ENCODE measurements at places on chromosomes 1 and 21.

GRCh38 chr1:222347627-222348026, 200.3 kb downstream of the HHIPL2 start:
- DNase-seq = no peak

GRCh38 chr1:102742426-102742825, 365.9 kb downstream of the COL11A1 start:
- DNase-seq = no peak

DNA sequence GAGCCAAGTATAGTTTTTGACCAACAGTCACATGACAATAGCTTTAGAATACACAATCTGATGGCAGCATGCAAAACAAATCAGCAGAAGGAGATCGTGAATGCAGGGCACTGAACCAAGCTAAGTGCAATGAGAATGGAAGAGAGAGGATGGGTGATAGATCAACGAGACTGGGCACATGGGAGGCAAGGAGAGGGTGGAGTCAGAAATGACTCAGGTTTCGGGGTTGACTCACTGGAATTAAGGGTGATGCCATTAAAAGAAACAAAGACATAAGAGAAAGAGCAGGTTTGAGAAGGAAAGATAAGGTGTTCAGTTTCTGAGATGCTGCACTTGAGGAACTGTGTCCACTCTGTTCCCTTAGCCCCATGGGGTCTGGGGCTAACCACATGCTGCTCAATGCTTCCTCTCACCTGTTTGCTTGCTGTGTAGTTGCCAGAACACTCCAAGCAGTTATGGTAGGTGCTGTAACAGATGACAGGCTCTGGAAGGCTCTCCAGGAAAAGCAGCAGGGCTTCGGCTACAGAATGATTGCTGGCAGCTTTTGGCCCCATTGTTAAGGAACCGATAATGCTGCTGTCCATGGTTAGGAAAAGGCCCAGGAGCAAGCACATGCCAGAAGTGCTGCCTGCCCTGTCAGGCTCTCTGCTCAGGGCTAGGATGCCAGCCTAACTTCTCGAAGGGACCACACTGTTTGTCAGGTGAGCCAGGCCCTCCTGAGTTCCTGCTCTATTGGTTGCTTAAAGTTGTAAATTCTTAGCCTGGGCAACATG, 6.1 kb upstream of the MTF1 start:
- DNase-seq = peak; percentile 15

GRCh38 chr1:161080441-161081405, 8.6 kb downstream of the NECTIN4 start:
- no peak for DNase-seq

GRCh38 chr1:87840767-87841166, 512.1 kb downstream of the LMO4 start:
- DNase-seq = no peak

DNA sequence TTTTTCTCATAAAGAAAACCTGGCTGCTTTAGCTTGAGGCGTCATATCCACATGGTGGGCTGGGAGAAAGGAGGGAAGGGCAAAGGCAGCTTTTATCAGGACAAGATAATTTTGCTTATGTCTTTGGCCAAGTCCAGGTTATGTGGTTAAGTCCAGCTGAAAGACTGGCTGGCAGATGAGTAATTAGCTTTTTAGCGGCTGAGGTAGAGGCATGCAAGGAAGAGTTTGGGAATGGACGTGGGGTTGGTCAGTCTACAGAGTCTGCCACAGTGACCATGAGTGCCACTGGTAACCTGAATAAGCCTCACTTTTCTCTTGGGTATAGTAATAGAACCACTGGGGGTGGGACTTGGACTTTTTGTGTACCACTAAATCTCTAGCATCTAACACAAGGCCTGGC, 39.8 kb downstream of the NEK7 start:
- DNase-seq = no peak

DNA sequence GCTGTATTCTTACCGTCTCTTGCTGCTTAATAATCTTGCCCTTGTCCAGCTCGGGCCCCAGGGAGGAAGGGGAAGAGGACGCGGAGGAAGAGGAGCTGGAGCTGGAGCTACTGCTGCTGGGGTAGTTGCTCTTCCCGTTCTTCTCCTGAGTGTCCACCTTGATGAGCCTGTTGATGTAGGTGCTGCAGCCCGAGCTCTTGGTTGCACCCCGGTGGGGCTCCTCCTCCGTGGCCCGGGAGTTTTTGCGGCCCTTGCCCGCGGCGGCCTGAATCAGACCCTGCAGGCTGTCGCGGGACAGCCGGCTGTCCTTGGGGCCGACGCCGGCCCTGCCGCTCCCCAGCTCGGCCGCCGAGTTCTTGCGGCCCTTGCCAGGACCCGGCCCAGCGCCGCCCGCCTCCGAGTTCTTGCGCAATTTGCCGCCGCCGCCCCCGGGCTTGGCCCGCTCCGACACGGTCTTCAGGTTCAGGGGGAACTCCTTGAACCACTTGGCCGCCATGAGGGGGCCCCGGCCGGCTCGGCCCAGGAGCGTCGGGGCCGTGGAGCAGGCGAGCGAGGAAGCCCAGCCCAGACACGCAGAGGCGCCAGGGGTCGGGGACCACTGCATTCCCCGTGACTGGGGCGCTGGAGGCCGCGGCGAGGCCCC, 475 bp upstream of the TDRD10 start:
- no peak for DNase-seq

DNA sequence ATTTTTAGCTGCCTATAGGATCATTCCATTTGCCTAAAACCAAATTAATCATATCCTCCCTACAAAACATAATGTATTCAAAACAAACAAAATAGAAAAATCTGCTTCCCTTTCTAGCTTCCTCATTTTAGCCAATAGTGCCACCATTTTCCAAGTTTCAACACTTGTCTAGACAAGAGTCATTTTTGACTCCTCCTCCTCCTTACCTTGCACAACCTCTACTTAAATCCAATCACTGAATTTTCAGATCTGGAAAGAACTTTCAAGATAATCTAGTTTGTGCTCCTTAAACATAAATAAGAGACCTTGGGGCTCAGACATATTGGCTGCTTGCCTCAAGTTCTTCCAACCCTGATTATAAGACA, 7.4 kb downstream of the STX6 start:
- no peak for DNase-seq

GRCh38 chr1:16260814-16261213, 23.8 kb upstream of the CPLANE2 start:
- no peak for DNase-seq

DNA sequence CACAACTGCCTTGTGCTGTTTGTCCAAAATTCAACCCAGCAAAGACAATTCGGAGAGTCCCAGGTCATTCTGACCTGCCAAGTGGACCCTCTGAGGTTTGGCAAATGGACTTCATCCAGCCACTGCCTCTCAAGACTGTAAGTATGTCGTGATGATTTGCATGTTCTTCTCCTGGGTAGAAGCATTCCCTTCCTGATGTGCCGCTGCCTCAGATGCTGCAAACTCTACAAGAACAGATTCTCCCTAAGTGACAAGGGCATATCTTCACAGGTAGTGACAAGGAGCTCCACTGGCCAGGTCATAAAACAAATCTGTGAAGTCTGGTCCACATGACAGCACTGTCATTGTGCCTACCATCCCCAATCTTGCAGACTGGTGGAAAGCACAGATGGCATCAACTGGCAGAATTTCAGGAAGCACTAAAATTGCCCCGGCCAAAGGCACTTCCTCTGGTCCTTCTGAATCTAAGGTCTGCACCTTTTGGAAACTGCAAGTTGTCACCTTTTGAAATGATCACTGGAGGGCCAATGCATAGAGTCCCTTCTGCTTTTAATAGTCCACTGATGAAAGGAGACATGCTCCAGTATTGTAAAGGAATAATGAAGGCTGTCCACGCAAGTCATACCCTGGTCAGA, 27.4 kb downstream of the POFUT2 start:
- no peak for DNase-seq

DNA sequence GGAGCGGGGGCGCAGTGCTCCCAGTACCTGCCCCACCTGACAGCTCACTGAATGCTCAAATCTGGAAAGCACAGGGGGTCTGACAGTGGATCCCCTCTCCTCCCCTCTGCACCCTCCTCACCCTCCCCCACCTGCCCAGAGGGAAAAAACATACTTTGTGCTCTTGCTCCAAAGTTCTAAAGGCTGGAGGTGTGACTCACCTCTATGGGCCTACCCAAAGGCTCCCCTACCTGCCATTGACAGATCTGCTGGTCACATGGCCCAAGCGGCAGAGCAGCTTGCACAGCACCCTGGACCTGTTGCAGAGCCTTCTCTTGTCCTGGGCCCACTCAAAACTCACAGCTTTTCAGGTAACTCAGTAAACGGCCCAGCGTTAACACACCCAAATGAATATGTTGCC, 55.7 kb downstream of the ADSS2 start:
- no peak for DNase-seq

DNA sequence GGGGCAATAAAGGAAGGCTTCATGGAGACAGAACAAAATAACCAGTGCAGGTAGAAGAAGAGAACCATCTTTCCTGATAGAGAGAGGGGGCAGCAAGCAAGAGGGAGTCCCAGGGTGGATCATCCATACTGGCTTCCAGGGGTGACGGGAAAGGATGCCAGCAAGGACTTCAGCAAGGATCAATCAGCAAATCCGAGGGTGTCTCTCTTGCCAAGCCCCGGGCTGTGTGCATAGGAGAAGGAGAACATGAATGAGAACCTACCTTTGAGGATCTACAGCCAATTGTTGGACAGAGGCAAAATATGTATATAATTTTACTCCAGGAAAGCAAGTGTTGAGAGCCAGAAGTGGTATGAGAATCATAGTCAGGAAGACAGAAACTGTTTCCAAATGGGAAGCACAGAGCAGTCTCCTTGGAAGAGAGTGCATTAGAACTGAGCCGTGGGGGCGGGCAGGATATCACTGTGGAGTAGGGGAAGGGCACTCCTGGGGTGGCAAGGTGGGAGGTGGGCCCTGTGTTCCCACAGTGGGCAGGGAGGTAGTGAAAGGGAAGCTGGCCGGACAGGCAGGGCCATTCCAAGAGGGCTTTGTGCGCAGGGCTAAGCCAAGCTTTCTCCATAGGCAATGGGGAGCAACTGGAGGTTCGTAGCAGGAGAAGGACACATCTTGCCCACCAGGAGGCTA, 1.1 kb upstream of the S100A9 start:
- no peak for DNase-seq

DNA sequence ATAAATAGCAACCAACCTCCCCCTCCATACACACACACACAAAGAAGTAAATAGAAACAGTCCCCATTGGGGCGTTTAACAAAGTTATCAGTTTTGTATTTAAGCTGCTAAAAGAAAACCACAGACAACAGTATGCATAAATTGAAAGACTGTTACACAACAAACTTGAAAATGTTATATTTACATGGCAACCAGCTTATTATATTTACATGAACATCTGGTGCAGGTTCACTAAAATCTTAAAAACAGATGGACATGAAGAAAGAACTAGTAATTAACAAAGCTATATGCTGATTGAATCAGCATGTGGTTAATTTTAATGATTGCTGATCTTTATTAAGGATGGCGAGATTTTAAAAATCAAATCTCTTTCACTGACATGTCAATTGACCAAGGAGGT, 384.7 kb downstream of the LRRIQ3 start:
- DNase-seq = no peak

GRCh38 chr1:39154553-39155421, 49.7 kb upstream of the MACF1 start:
- DNase-seq = no peak

GRCh38 chr1:2498648-2499047, 22.6 kb downstream of the PLCH2 start:
- no peak for DNase-seq

- DNase-seq = no peak
Measured at GRCh38 chr1:53682881-53683280, 56.1 kb downstream of the GLIS1 start.

DNA sequence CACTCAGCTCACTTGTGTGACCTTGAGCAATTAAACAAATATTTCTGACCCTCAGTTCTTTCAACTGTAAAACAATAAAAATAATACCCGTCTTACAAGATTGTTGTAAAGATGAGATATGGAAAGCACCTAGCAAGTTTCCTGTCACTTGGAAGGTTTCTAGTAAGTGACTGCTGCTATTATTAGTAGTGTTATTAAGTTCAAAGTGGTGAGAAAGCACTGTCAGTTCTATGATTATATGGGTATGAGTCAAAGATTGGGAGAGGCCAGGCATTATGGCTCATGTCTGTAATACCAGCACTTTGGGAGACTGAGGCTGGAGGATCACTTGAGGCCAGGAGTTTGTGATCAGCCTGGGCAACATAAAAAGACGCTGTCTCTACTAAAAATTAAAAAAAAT, 145.4 kb downstream of the C1orf21 start:
- no peak for DNase-seq

DNA sequence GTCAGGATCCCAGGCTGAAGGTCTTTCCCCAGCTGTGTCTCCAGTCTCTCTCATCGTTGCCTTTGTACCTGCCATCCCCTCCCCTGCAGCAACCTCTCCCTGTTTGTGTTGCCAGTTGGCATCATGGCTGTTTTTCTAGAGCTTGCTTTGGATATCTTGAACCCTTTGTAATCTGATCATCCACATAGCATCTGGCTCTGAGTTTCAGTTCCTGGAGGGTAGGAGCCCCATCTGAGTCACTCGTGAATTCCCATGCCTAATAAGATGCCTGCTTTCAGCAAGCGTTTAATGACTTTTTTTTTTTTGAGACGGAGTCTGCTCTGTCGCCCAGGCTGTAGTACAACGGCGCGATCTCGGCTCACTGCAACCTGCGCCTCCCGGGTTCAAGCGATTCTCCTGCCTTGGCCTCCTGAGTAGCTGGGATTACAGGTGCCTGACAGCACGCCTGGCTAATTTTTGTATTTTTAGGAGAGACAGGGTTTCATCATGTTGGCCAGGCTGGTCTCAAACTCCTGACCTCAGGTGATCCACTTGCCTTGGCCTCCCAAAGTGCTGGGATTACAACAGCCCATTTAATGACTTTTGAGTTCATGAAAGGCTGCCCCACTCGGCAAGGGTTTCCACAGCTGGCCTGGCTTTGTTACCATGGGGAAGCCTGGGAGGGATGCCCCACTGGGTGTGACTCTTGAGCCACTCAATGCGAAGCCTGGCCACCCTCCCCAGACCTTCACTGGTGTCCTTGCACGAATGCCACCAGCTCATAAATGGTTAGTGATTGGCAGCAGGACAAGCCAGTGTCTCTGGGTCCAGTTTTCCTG, 11.9 kb downstream of the ALPL start:
- no peak for DNase-seq

- peak; percentile 73 for DNase-seq
Measured at GRCh38 chr1:9689011-9689706, 37.6 kb downstream of the PIK3CD start.

DNA sequence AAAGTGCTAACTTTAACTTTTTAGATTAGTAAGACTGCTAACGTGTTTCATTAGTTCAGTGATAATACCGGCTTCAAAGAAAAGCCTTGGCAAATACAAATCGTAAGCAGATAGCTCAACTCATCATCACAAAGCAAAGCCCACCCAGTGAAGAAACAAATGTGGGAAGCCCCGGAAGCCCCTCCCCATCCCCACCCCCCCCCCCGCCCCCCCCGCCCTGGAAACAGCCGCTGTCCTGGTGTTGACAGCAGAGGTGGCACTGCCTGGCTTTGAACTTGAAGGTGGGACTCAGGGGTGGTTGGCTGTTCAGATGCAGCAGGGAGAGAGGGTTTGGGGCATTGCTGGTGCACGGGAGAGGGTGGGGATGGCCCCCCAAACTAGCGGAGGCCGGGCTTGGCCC, 14.1 kb downstream of the PDXK start:
- DNase-seq = no peak

GRCh38 chr1:100353071-100353801, 930 bp downstream of the CDC14A start:
- peak; percentile 37 for DNase-seq
